Activated CD4-positive, alpha-beta T cell treated with anti-CD3 and anti-CD28 coated beads, Interleukin-2, amount 10 ng/mL, durations not matched to agents 7 days and 5 days (primary cell): ENCODE measurements at places on chromosomes 12 and 14.

GRCh38 chr12:110557300-110557699 is 25.8 kb downstream of the PPTC7 start:
- H3K27me3 ChIP-seq = no peaks in the 10 kb centered on the region
- H3K4me3 ChIP-seq = no peak overlapping the region
- peak overlapping the region; percentile 11 for H3K27ac ChIP-seq
- H3K4me1 ChIP-seq = peaks cover 43% of the 10 kb centered on the region
- peaks cover 19% of the 10 kb centered on the region for H3K36me3 ChIP-seq
- DNase-seq = no peak

- DNase-seq = no peak
- no peaks in the 10 kb centered on the region for H3K36me3 ChIP-seq
- H3K27ac ChIP-seq = no peak overlapping the region
Measured at GRCh38 chr12:84089356-84089755, 823.2 kb downstream of the SLC6A15 start.

- DNase-seq = no peak
- H3K4me1 ChIP-seq = no peaks in the 10 kb centered on the region
- H3K4me3 ChIP-seq = no peak overlapping the region
- H3K36me3 ChIP-seq = no peaks in the 10 kb centered on the region
- no peaks in the 10 kb centered on the region for H3K27me3 ChIP-seq
Measured at GRCh38 chr12:39003541-39004155, 98.3 kb upstream of the CPNE8 start.

GRCh38 chr12:71636704-71637115 is 26.9 kb downstream of the ZFC3H1 start:
- H3K4me3 ChIP-seq = no peak overlapping the region
- H3K36me3 ChIP-seq = peaks cover 51% of the 10 kb centered on the region
- no peak overlapping the region for H3K27ac ChIP-seq
- no peaks in the 10 kb centered on the region for H3K27me3 ChIP-seq
- peak; percentile 42 for DNase-seq

- peaks cover 13% of the 10 kb centered on the region for H3K4me1 ChIP-seq
- no peak for DNase-seq
- H3K4me3 ChIP-seq = no peak overlapping the region
Measured at GRCh38 chr14:96027431-96028355, 11.5 kb upstream of the C14orf132 start.

GRCh38 chr12:32903318-32903717 is 6.7 kb upstream of the PKP2 start:
- DNase-seq = no peak
- no peak overlapping the region for H3K4me3 ChIP-seq
- peaks cover 11% of the 10 kb centered on the region for H3K27me3 ChIP-seq
- H3K27ac ChIP-seq = no peak overlapping the region
- no peaks in the 10 kb centered on the region for H3K36me3 ChIP-seq
- peaks cover 5% of the 10 kb centered on the region for H3K4me1 ChIP-seq

DNA sequence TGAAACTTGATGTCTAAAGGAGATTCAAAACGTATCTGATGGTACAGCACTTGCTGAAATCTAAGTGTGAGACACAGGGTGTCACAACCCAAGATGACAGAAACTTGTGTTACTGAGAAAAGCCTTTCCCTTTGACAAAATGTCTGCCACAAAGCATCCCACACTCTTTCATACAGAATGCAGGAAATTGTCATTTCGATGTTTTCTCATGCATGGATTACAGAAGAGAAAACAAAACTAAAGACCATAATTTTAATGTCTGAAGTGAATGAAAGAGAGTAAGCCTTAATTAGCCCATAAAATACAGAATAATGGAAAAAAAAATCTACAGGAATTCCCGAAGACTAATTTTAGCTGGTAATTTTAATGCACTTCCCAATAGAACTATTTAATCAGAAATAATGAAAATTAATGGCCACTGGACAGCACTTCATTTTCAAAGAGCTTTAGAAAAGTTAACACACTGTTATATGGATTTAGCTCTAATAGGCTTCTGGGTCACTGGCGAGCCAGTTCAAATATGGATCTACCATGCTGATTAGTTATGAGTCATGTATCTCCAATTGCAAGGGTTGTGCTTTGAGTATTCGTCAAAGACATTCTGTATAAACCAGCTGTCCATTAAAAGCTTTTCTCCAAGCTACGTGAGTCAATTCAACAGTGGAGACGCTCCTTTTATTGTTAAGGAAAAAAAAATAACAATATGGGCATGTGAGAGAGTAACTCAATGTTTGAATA is 656.7 kb downstream of the SLC16A7 start:
- no peaks in the 10 kb centered on the region for H3K36me3 ChIP-seq
- H3K27ac ChIP-seq = no peak overlapping the region
- H3K4me3 ChIP-seq = no peak overlapping the region
- H3K4me1 ChIP-seq = no peaks in the 10 kb centered on the region
- no peak for DNase-seq
- no peaks in the 10 kb centered on the region for H3K27me3 ChIP-seq

- no peaks in the 10 kb centered on the region for H3K36me3 ChIP-seq
- no peaks in the 10 kb centered on the region for H3K4me1 ChIP-seq
- H3K27me3 ChIP-seq = no peaks in the 10 kb centered on the region
- no peak overlapping the region for H3K27ac ChIP-seq
Measured at GRCh38 chr12:46089414-46090162, 99.2 kb upstream of the SCAF11 start.

GRCh38 chr12:132569856-132570480 is 40.4 kb downstream of the LRCOL1 start:
- H3K27ac ChIP-seq = no peak overlapping the region
- H3K27me3 ChIP-seq = no peaks in the 10 kb centered on the region
- no peak overlapping the region for H3K4me3 ChIP-seq
- H3K4me1 ChIP-seq = no peaks in the 10 kb centered on the region
- no peaks in the 10 kb centered on the region for H3K36me3 ChIP-seq

DNA sequence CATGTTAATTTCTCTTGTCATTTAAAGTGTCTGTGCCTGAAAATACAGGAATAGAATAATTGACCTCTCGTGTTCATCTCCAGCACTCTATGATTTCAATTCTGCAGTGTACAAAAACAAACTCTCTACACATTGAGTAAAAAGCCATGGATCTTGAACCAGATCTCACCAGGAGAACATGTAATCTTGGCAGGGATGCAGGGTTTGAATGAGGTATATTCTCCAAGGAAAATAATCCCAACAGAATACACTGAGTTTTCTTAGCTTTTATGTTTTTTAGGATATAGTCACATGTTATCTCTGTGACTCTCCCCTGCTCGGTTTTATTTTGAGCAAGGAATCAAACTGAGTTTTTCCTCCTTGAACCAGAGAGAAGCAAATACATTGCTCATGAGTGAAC is 224.7 kb downstream of the PIK3C2G start:
- H3K4me1 ChIP-seq = no peaks in the 10 kb centered on the region
- no peak for DNase-seq
- no peak overlapping the region for H3K4me3 ChIP-seq
- H3K36me3 ChIP-seq = no peaks in the 10 kb centered on the region
- no peak overlapping the region for H3K27ac ChIP-seq

- no peak overlapping the region for H3K27ac ChIP-seq
- no peaks in the 10 kb centered on the region for H3K36me3 ChIP-seq
- peaks cover 20% of the 10 kb centered on the region for H3K4me1 ChIP-seq
- H3K4me3 ChIP-seq = no peak overlapping the region
- H3K27me3 ChIP-seq = no peaks in the 10 kb centered on the region
Measured at GRCh38 chr14:97298736-97299135, 501.6 kb downstream of the VRK1 start.

- no peak overlapping the region for H3K27ac ChIP-seq
- no peak for DNase-seq
- H3K36me3 ChIP-seq = no peaks in the 10 kb centered on the region
- H3K27me3 ChIP-seq = no peaks in the 10 kb centered on the region
- H3K4me3 ChIP-seq = no peak overlapping the region
- H3K4me1 ChIP-seq = no peaks in the 10 kb centered on the region
Measured at GRCh38 chr14:23881282-23881681, 72.3 kb upstream of the DHRS4 start.

DNA sequence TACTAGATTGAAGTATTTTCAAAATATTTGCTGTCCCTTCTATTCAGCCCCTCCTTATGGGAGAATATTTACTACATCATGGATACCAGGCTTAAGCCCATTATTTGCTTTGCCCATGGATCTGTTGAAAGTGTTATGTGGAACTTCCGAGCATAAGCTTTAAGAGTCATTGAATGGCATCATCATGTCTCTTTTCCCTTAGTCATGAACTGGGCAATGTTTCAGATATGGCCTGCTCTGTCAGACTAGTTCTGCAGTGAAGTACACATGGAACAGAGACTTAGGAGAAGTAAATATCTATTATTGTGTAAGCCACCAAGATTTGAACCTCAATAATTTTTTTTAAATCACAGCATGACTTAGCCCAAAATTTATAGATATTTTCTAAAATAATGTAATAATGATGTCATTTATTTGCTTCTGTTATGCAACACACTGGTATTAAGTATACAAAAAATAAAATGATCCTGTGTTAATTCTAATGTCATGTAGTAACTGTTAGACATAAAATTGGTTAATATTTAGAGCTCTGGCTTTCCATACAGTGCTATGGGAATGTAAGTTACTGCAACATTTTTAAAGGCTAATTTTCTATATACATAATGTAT is 1097.3 kb downstream of the SLC16A7 start:
- no peaks in the 10 kb centered on the region for H3K27me3 ChIP-seq
- no peak for DNase-seq
- H3K27ac ChIP-seq = no peak overlapping the region
- H3K36me3 ChIP-seq = no peaks in the 10 kb centered on the region
- H3K4me1 ChIP-seq = no peaks in the 10 kb centered on the region

DNA sequence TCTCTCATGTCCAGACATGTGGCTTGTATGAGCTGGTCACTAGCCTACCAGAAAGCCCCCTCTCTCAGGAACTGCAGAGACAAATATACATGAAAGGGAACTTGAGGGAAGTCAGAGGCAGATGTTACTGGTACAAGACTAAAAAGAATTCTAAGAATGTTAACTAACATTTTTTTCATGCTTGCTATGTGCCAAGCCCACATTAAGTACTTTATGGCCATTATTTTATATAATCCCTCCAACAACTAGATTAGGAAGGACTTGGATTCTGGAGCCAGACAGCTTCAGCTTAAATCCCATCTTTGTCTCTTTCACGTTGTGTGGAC is 24.6 kb downstream of the TTC9 start:
- DNase-seq = no peak
- H3K27me3 ChIP-seq = no peaks in the 10 kb centered on the region
- H3K36me3 ChIP-seq = peaks cover 43% of the 10 kb centered on the region

DNA sequence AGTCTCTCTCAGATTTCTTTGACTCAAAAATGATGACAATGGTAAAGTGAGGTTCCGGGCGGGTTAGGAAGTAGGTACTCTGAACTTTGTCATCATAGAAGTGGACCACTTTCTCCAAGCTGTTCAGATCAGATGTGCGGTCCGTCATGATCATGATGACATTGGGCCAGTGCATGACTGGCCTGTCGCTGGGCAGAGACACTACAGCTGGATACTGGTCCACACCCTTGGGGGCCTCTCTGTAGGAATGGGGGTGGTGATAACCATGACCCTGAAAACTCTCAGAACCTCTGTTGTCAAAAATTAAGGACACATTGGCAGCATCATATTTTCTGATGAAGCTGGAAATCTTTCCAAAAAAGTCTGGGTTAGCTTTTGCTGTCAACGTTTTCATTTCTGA is 28.2 kb downstream of the KICS2 start:
- H3K4me3 ChIP-seq = no peak overlapping the region
- peaks cover 24% of the 10 kb centered on the region for H3K36me3 ChIP-seq
- H3K27ac ChIP-seq = no peak overlapping the region
- H3K27me3 ChIP-seq = no peaks in the 10 kb centered on the region
- peaks cover 13% of the 10 kb centered on the region for H3K4me1 ChIP-seq

GRCh38 chr14:92665661-92666110 is 82.7 kb downstream of the LGMN start:
- H3K36me3 ChIP-seq = peaks cover 86% of the 10 kb centered on the region
- H3K27me3 ChIP-seq = no peaks in the 10 kb centered on the region
- peak overlapping the region; percentile 34 for H3K27ac ChIP-seq
- H3K4me3 ChIP-seq = no peak overlapping the region
- H3K4me1 ChIP-seq = peaks cover 57% of the 10 kb centered on the region

- H3K4me1 ChIP-seq = peaks cover 68% of the 10 kb centered on the region
- H3K36me3 ChIP-seq = peaks cover 14% of the 10 kb centered on the region
- peaks cover 4% of the 10 kb centered on the region for H3K27me3 ChIP-seq
- H3K27ac ChIP-seq = peak overlapping the region; percentile 72
- no peak for DNase-seq
Measured at GRCh38 chr14:61567838-61568571, 127.3 kb upstream of the HIF1A start.

GRCh38 chr12:84161296-84161695 is 751.3 kb downstream of the SLC6A15 start:
- H3K27me3 ChIP-seq = no peaks in the 10 kb centered on the region
- no peak overlapping the region for H3K4me3 ChIP-seq
- no peaks in the 10 kb centered on the region for H3K4me1 ChIP-seq

- H3K4me1 ChIP-seq = no peaks in the 10 kb centered on the region
- H3K4me3 ChIP-seq = no peak overlapping the region
- no peak for DNase-seq
- H3K27me3 ChIP-seq = peaks cover 3% of the 10 kb centered on the region
- no peaks in the 10 kb centered on the region for H3K36me3 ChIP-seq
- H3K27ac ChIP-seq = no peak overlapping the region
Measured at GRCh38 chr14:57485635-57486034, 8.0 kb downstream of the CCDC198 start.

GRCh38 chr14:33017016-33017415 is 78.3 kb downstream of the NPAS3 start:
- DNase-seq = no peak
- H3K4me1 ChIP-seq = no peaks in the 10 kb centered on the region
- H3K36me3 ChIP-seq = no peaks in the 10 kb centered on the region
- H3K27ac ChIP-seq = no peak overlapping the region
- no peak overlapping the region for H3K4me3 ChIP-seq

- peaks cover 22% of the 10 kb centered on the region for H3K4me1 ChIP-seq
- no peak overlapping the region for H3K4me3 ChIP-seq
- peaks cover 93% of the 10 kb centered on the region for H3K27me3 ChIP-seq
- no peaks in the 10 kb centered on the region for H3K36me3 ChIP-seq
- H3K27ac ChIP-seq = peak overlapping the region; percentile 46
Measured at GRCh38 chr12:54009171-54010052, 627 bp downstream of the HOXC8 start.
